ENCODE measurements at places on chromosomes 5 and 9.

GRCh38 chr5:172102913-172103626 is 85.0 kb downstream of the STK10 start:
- peak; percentile 90 for DNase-seq

DNA sequence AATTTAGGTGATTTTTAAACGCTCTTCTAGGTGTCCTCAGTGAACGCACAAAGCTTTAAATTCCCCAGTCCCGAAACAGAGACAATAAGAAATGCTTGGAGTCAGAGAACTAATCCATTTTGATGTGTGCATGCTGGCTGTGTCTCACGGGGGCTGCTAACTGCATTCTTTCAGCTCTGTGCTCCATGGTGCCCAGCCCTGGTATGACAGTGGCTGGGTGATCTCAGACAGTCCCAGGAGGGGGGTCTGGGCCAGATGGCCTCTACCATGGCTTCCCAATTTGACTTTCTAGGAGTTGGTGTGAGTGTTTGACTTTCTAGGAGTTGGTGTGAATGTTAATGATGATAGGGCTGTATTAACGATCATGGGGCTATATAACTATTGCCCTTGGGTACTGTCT is 12.1 kb downstream of the OLFM1 start:
- no peak for DNase-seq

DNA sequence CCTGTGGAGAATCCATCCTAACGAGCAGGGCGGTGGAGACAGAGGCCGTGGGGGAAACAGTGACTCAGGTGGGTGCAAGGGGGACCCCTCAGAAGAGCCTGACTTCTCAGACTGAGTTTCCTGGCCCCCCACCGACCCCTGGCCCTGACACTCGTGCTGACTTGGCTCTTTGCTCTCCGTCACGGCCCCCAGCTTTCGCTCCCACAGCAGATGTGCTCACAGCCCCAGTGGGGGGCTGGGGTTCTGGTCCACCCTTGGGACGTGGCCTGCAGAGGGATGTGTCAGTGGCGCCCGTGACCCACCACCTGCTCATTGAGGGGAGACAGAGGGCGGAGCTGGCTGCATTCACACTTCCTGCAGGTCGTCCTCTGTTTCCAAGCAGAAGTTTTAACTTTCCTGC is 62.9 kb upstream of the IRX4 start:
- no peak for DNase-seq

DNA sequence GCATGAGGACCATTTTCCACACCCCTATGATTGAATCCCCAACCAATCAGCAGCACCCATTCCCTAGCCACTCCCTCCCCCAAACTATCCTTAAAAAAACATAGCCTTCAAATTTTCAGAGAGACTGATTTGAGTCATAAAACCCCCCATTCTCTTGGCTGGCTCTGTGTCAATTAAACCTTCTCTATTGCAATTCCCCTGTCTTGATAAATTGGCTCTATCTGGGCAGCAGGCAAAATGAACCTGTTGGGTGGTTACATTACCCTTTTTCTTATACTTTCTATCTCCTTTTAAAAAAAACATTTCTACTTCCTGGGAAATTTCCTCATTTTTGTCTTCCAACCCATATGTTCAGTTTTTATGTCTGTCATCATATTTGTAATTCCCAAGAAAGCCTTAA is 220.2 kb downstream of the PDZD2 start:
- DNase-seq, result no peak

- DNase-seq, result no peak
These were observed 58.5 kb upstream of the TJP2 start for GRCh38 chr9:69115621-69116020.

DNA sequence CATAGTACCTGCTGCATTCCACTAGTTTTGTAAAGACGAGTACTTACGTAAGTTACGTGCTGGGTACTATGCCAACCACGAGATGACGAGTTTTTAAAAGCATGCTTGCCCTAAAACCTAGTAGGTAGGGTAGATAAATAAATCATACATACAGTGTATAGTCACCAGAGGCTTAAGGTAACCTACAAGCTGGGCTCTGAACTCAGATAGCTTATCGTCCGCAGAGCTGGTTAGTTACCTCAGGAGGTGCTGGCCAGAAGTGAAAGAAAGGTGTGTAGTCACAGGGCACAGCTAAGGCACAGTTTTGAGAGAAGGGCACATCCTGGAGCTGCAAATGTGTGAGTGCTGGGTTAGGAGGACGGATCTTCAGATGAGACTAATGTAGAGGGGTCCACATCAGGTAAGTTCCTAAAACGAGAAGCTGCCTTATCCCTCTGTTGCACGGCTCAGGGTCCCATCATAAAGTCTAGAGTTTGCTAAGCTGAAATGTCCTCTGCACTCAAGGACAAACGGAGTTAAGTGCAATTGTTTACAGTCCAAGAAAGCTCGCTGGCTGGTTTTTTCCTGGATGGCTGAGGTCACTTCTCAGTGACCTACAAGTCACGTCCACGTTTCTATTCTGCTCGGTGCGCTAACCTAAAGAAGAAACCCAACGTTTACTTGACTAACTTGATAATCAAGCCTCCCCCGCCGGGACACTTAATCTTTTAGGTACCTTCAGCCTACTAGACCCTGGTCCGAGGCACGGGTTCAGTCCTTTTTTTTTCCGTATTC is 1.1 kb upstream of the SNX24 start:
- no peak for DNase-seq

GRCh38 chr5:165410476-165410875 is 1905.1 kb downstream of the MAT2B start:
- DNase-seq, result no peak

- peak; percentile 19 for DNase-seq
These were observed 115.8 kb upstream of the SLIT3 start for GRCh38 chr5:169416583-169417196.

- peak; percentile 30 for DNase-seq
These were observed 70.1 kb upstream of the SPATA31E1 start for GRCh38 chr9:87812375-87813118.

- peak; percentile 70 for DNase-seq
These were observed 570 bp downstream of the CREBRF start for GRCh38 chr5:173056783-173057061.

DNA sequence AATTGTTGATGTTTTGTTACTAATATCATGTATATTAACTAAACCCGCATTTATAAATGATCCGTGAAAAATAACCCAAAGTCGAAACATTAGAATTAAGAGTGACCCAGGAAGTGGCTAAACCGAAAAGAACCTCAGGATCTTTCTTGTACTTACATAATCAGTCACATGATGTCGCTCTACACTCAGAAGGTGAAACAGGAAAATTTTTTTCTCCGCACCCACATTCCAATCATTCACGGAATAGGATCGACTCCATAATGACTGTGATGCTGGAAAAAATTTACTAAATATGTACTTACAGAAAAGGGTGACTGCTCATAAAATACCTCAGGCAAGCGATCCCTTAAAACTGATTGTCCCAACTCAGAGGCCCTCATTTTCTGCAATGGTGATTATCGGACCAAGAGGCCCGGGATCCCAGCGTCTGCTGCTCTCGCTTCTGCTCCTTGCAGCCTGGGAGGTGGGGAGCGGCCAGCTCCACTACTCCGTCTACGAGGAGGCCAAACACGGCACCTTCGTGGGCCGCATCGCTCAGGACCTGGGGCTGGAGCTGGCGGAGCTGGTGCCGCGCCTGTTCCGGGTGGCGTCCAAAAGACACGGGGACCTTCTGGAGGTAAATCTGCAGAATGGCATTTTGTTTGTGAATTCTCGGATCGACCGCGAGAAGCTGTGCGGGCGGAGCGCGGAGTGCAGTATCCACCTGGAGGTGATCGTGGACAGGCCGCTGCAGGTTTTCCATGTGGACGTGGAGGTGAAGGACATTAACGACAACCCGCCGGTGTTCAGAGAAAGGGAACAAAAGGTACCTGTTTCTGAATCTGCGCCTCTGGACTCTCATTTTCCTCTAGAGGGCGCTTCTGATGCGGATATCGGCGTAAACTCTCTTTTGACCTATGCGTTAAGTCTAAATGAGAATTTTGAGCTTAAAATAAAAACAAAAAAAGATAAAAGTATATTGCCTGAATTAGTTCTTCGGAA is at the start of gene PCDHA12:
Gene PCDHA12, plus strand, starts transcription at position 224 of the 981 bp plus-strand sequence. Its CDS starts 165 bp downstream, at position 389.
- no peak for DNase-seq

- no peak for DNase-seq
These were observed 357.8 kb downstream of the NFIB start for GRCh38 chr9:13956107-13956506.

GRCh38 chr5:176793343-176793699 is 17.0 kb upstream of the UNC5A start:
- no peak for DNase-seq

DNA sequence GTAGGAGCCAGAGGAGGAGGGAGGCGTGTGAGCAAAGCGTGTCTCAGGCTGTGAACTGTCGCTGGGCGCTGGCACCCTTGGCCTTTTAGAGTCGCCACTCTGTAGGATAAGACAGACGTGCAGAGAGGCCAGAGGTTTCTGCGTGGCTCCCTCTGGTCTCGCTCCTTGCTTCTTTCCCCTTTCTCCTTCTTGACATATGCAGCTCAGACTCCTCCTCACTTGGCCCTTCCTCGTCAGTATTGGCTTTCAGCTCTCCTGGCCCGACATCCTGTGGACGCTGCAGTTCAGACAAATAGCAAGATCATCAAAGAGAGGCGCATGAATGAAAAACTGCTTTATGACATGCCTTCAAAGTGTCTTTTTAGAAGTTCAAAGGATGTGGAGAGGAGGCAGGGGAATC is 116.8 kb upstream of the SPRY4 start:
- no peak for DNase-seq

DNA sequence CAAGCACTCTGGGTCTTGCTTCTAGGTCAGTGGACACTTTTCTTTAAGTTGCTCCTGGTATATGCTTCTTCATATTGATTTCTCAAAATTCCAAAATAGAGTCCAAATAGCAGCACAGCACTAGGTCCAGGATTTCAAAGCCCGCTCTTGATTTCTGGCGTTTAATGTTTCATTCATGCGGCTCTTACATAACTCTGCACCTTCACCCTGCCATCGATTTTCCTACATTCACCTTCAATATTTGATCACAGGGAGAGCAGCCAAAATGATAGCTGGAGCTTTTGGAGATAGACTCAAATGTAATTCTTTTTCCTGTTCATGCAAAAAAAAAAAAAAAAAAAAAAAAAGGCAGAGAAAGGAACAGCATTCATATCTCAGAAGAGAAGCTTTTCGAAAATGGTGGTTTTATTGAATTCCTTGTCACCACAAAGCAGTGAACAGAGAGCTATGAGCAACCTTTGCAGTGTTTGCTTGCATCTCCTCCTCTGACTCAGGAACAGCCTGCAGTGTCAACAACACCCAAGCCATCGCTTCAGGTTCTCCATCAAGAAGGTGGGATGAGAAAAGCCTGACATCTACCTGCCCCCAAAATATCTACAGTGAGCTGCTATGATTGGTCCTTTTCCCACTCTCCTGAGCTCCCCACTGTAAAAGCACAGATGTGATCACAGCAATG is 97.8 kb downstream of the MED10 start:
- DNase-seq, result no peak

DNA sequence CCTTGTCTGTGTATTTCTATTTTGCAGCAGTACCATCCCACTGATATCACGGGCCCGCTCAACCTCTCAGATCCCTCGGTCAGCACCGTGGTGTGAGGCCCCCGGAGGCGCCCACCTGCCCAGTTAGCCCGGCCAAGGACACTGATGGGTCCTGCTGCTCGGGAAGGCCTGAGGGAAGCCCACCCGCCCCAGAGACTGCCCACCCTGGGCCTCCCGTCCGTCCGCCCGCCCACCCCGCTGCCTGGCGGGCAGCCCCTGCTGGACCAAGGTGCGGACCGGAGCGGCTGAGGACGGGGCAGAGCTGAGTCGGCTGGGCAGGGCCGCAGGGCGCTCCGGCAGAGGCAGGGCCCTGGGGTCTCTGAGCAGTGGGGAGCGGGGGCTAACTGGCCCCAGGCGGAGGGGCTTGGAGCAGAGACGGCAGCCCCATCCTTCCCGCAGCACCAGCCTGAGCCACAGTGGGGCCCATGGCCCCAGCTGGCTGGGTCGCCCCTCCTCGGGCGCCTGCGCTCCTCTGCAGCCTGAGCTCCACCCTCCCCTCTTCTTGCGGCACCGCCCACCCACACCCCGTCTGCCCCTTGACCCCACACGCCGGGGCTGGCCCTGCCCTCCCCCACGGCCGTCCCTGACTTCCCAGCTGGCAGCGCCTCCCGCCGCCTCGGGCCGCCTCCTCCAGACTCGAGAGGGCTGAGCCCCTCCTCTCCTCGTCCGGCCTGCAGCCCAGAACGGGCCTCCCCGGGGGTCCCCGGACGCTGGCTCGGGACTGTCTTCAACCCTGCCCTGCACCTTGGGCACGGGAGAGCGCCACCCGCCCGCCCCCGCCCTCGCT is 1.9 kb downstream of the LRRC26 start:
- no peak for DNase-seq

DNA sequence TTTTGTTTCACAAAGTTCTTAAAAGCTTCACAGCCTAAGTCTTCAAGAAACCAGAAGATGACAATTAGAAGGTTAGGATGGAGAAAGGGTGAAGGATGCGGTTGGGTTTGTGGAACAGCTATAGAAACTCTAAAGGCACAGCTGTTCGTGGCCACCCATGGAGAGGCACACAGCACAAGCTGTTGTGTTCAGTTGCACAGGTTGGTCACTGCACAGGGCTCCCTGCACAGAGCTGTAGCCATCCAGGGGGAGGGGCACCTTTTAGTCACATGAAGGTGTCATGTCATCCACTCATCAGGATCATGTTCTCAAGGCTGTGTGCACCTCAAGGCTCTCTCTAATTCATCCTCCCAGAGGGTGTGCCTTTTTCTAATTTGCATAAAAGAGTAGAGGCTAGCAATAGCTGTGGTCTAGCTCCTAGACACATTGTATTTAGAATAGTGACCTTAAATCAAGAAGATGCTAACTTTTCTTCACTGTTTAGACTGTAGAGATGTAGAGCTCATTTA is 5.0 kb upstream of the RASGRF2 start:
- no peak for DNase-seq

DNA sequence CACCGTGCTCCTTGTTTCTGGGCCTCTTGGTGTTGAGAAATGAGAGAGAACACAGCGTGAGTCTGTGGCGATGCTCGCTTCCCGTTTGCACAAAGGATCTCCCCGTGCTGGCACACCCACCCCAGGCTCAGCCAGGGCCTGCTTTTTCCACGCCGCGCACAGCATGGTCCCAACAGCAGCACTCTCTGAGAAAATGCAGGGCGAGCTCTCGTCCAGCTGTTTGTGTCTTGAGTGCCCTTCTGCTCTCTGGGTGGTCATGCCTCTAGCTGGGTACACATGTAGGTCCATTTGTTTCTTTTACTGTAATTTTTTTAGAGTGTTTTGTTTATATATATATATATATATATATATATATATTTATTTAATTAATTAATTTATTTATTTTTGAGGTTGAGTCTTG is 26.6 kb downstream of the FBXW5 start:
- no peak for DNase-seq

- DNase-seq, result no peak
These were observed 245.8 kb downstream of the PJA2 start for GRCh38 chr5:109164001-109164400.

GRCh38 chr9:28025186-28025585 is 451.9 kb upstream of the C9orf72 start:
- DNase-seq, result no peak

- no peak for DNase-seq
These were observed 75.3 kb downstream of the RGS3 start for GRCh38 chr9:113538701-113539430.

DNA sequence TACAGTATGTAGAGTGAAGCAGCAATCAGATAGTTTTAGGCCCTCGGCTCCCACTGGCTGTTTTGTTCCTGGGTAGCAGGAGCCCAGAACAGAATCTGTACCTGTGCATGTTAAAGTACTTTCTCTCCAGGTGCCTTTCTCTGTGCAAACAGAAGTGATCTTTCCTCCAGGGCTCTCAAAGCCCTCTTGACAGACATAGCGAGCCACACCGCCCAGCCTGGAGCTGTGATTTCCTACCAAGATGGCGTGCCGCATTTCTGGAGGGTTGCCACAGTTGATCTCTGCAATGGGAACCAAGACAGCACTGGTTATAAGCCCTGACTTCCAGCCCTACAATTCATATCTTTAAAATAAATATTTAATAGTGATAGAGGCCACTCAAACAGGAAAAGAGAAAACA is 50.9 kb downstream of the SUSD1 start:
- no peak for DNase-seq
